ENCODE measurements at places on chromosomes 4 and X.

GRCh38 chr4:3656416-3657356 lies 109.5 kb upstream of the ADRA2C start:
- no peak for DNase-seq

GRCh38 chrX:111005166-111005565 lies 90.8 kb upstream of the PAK3 start:
- peak; percentile 6 for DNase-seq

GRCh38 chr4:37825968-37826294 lies 555 bp upstream of the PGM2 start:
- DNase-seq, result no peak

DNA sequence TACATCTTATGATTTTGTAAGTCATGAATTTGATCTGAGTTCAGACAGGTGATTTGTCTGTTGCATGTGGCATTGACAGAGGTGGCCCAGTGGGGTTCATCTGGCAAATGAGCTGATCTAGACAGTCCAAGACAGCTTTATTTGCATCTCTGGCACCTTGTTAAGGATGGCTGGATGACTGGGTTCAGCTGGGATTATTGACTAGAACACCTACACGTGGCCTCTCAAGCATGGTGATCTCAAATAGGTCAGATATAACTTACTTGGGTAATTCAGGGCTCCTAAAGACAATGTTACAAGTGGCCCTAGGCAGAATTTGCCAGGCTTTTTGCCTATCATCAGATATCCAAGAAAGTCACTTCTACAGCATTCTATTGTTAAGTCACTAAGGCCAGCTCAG lies 48.0 kb downstream of the APOOL start:
- no peak for DNase-seq

GRCh38 chrX:47650164-47651042 lies at the start of gene ELK1:
ELK1 (minus strand) TSS chrX:47650563; CDS start chrX:47641441, 9,122 bp downstream.
- peak; percentile 98 for DNase-seq

DNA sequence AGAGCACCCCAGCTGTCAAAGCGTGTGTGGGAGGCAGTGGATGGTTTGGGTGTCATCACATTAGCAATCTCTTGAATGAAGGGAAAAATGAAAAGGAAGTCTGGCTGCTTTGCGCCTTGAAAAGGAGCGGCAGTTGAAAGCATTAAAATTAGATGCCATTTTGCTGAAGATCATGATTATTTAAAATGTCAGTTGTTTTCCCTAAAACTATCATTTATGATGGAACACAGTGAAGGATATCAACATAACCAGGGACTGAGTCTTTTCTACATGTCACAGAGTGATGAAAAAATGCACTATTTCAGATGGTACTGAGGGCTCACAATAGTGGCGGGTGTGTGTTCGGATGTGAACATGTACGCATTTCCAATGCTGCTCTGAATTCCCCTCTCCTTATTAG lies 450.2 kb upstream of the CPEB2 start:
- DNase-seq, result no peak

- no peak for DNase-seq
Measured at GRCh38 chr4:126827669-126828068, 805.1 kb upstream of the INTU start.

GRCh38 chrX:109600237-109600651 lies 24.7 kb downstream of the KCNE5 start:
- no peak for DNase-seq

GRCh38 chr4:123788577-123788976 lies 392.0 kb downstream of the SPRY1 start:
- DNase-seq, result no peak

GRCh38 chr4:6582889-6583490 lies 8.0 kb downstream of the MAN2B2 start:
- peak; percentile 38 for DNase-seq

GRCh38 chr4:168695288-168695687 lies 198.4 kb downstream of the PALLD start:
- DNase-seq, result no peak

- DNase-seq, result no peak
Measured at GRCh38 chr4:55399581-55399980, 3.8 kb downstream of the TMEM165 start.

DNA sequence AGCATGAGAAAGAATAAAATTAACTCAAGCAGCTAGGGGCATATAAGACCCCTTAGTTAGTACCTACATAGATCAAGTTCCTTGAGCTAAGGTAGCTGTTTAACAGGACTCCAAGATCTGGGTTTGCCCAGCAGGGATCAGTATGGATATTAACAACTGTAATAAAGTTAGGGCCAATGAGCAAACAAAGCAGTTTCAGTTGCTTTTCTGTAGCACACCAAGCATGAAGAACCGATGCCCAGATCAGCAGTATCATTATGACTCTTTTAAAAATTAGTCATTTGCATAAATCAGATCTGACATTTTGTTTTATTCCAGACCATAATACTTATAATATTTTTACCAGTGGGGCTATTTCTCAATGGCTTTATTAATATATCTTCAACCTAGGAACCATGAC lies 80.9 kb downstream of the C4orf33 start:
- no peak for DNase-seq

GRCh38 chr4:89110541-89110985 lies 770 bp upstream of the TIGD2 start:
- peak; percentile 64 for DNase-seq

DNA sequence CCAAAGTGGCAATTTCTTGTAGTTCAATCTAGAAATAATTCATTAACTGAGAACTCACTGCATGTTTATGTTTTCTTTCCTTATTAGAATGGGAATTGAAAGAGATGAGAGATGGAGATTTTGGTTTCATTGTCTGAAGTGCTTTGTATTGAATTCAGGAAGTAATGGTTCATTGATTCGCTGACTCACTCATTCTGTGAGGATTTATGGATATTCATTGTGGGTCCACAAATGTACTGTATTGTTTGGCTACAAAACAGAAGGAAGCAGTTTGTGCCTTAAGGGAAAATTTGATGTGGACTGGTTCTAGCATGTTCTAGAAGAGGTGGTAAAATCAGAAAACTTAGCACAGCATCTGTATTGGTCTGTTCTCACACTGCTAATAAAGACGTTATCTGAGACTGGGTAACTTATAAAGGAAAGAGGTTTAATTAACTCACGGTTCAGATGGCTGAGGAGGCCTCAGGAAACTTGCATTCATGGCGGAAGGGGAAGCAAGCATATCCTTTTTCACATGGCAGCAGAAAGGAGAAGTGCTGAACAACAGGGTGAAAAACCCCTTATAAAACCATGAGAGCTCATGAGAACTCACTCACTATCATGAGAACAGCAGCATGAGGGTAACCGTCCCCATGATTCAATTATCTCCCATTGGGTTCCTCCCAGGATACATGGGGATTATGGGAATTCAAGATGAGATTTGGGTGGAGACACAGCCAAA lies 132.3 kb upstream of the VCX3A start:
- DNase-seq, result no peak

- DNase-seq, result no peak
Measured at GRCh38 chr4:76652389-76652788, 217.4 kb downstream of the SHROOM3 start.

DNA sequence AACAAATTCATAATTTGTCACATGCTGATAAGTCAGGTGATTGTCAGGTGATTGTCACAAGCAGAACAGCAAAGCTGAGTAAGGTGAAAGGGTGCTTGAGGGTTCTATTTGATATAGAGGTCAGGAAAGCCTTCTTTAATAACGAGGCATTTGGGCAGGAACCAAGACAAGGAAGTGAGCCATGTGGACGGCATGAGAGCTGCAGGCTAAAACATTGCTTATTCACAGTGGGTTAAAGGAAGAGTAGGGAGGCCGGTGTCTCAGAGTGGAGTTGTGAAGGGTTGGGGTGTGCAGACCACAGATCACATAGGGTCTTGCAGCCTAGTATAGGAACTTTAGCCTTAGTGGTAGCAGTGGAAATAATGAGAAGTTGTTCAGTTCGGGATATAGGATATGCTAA lies 31.3 kb upstream of the CYP2U1 start:
- DNase-seq, result no peak

DNA sequence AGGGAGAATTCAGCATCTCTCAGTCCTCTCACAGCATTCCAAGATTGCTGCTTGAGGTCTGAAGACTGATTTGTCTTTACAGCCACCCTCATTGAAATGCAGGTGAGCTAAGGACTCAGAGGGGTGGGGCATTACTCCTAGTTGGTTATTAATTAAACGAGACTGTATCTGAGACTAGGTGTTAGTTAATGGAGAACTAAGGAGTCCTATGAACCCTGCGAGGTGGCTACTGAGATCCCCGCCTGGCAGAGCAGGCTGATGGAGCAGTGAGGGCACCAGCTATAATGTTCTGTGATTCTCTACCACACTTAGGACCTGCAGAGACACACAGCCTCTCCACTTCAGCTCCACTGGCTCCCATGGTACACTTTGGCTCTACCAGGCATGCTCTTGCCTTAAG lies 215.3 kb downstream of the MID1IP1 start:
- DNase-seq, result no peak

GRCh38 chrX:134682081-134682480 lies 23.8 kb upstream of the PLAC1 start:
- DNase-seq, result no peak

- DNase-seq, result no peak
Measured at GRCh38 chrX:149721778-149722177, 9.9 kb downstream of the MAGEA11 start.

DNA sequence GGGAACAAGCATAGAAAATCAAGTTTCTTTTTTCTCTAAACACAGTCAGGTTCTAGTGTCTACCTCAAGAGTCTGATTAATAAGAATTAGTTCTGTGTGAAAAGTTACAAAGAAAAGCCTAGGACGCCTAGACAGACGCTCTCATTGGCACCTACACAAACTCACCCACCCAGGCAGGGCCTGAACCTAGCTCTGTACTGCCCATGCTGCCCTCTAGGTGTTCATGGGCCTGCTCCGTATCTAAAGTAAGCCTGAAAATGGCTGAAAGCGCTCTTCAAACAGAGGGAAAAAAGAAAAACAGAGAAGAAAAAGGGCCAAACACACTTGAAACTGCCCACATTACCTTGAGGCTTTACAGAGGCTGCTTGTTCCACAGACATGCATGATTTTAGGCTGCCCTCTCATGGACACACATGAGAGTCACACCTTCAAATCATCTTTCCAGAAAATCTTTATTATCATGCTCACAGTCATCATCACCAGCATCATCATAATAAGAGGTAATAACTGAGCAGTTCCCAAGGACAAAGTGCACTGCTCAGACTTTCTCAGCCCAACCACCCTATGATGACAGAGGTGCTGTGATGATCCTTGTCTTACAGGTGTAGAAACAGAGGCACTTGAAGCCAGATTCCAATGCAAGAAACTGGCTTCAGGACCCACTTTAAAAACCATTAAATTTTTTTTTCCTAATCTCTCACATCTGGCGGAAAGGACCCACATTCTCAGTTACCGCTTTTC lies 49.6 kb downstream of the MAP7D2 start:
- peak; percentile 54 for DNase-seq

DNA sequence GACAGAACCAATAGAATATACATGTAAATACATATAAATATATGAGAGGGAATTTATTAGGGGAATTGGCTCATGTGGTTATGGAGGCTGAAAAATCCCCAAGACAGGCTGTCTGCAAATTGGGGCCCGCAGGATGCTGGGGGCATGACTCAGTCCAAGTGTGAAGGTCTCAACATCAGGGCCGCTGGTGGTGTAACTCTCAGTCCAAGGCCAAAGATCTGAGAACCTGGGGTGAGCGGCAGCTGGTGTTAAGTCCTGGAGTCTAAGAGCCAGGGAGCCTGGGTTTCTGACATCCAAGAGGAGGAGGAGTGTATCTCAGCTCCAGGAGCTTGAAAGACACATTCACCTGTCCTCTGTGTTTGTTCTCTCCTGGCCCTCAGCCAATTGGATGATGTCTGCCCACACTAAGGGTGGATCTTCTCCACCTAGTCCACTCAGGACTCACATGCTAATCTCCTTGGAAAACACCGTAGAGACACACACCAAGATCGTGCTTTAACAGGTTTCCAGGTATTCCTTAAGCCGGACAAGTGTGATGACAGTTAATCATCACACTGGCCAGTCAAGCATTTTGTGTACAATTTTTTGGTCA lies 28.9 kb downstream of the TIGD2 start:
- peak; percentile 60 for DNase-seq

DNA sequence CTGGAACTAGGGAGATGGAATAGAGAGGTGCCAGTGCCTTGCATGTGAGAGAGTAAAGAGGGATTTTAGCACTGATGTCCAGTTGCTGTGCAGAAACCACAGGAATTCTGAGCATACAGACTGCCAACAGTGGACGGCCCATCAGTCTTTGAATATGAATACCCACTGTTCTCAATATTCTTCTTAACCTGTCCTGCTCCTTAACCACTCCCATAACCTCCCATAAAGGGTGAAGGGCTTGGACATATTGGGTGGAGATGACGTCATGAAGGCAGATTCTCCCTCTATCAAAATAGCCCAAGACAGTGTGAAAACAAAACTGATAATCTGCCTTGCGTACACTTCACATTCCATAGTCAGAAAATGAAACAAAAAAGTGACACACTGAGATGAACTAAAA lies 1313.7 kb upstream of the PABPC4L start:
- DNase-seq, result no peak

GRCh38 chrX:69032601-69033000 lies 132.7 kb downstream of the PJA1 start:
- DNase-seq, result no peak

GRCh38 chr4:119070301-119070700 lies 65.3 kb upstream of the MYOZ2 start:
- DNase-seq, result no peak

DNA sequence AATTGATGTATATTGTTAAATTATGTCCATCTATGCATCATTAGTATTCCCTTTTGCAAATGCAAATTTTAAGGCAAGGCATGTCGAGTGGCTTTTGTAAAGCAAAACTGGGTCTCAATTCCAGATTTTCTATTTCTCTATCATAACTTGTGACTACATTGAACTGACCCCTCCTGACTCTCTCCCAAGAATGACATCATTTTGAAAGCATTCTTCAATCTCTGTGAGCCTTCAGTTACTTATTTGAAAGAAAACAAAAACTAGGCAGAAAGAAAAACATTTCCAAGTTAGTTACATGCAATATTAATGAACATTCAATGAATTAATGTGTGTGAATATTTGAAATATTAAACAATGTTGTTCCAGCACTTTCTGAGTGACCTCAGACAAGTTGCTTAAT lies 314.3 kb upstream of the CLNK start:
- DNase-seq, result no peak

Data from cerebellar cortex (tissue), 1 donor.